ENCODE measurements at places on chromosomes 16 and 17.
A peak's percentile ranks its signal among the peaks of the same experiment; 100 is the strongest.

- no peak for DNase-seq
These were observed 2.5 kb downstream of the CD300C start for GRCh38 chr17:74543406-74543805.

- no peak for DNase-seq
These were observed 1.0 kb upstream of the SDK2 start for GRCh38 chr17:73645050-73645871.

DNA sequence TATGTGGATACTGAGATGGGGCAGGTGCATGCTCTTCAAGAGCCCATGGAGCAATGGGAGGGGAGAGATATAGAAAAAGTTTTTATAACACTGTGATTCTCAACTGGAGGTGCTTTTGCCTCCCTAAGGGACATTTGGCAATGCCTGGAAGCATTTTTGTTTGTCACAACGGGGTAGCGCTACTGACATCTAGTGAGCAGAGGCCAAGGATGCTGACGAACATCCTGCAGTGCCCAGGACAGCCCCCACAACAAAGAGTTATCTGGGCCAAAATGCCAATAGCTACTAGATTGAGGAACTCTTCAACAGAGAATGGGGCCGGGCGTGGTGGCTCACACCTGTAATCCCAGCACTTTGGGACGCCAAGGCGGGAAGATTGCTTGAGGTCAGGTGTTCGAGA lies 67.2 kb upstream of the CLEC3A start:
- DNase-seq = no peak

- no peak for DNase-seq
These were observed 53.3 kb downstream of the HIC1 start for GRCh38 chr17:2108170-2108569.

DNA sequence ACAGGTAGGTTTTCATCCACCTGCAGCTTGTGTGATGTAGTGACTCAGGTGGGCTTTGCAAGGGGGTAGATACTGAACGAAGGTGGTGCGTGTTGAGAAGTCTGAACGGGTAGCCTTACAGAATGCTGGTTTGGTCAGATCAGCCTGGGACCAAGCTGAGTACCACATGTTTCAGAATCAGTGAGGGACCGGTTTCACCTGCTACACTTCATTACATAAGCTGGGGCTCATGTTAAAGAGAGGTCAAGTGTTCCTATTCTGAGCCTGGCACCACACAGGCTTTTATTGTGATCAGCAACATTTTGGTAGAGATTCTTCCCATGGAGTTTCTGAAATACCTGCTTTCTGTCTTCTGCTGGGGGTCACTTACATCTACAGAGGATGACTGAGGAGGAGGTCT lies 207.4 kb upstream of the EEF2KMT start:
- no peak for DNase-seq

- no peak for DNase-seq
These were observed at the start of gene KRT20 for GRCh38 chr17:40884708-40885512. TSS of gene KRT20 (minus strand) at chr17:40885242. CDS start at chr17:40885185, 57 bp downstream.

- DNase-seq = no peak
These were observed 14.0 kb upstream of the CYB5B start for GRCh38 chr16:69410219-69410990.

- peak; percentile 29 for DNase-seq
These were observed 1.0 kb downstream of the FOXJ1 start for GRCh38 chr17:76139801-76140660.

GRCh38 chr16:75861311-75862097 lies 135.2 kb upstream of the CPHXL start:
- DNase-seq = no peak

- DNase-seq = no peak
These were observed 36.0 kb upstream of the SLC47A1 start for GRCh38 chr17:19497624-19498023.

DNA sequence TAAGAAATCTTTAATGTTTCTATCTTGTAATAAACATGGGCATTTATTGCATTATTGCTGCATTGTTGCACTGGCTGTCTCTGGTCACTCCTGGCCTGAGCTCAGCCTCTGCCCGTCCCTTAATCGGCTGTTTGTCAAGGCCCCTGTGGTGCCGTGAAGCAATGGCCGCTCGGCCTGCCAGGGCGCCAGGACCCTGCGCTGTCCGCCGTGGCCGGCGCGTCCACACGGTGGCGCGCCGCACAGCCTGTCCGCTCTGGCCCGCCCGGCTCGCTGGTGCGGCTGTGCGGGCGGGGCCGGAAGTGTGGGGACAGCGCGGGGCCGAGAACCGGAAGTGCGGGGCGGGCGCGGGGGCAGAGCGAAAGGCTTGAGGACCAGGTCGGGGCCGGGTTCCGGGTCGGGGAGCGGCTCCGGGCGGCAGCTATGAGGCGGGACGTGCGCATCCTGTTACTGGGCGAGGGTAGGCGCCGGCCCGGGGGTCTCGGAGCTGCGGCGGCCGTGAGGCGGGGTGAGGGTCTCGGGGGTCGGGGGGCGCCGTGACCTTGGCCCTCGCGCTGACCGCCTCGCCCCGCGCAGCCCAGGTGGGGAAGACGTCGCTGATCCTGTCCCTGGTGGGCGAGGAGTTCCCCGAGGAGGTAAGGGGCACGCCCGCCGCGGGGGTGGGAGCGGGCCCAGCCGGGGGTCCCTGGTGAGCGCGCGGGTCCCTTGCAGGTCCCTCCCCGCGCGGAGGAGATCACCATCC lies at the start of gene RHOT2:
TSS of gene RHOT2 (plus strand) at position 353 of the 739 bp plus-strand sequence. CDS start at position 421, 68 bp downstream.
- DNase-seq = peak; percentile 83

DNA sequence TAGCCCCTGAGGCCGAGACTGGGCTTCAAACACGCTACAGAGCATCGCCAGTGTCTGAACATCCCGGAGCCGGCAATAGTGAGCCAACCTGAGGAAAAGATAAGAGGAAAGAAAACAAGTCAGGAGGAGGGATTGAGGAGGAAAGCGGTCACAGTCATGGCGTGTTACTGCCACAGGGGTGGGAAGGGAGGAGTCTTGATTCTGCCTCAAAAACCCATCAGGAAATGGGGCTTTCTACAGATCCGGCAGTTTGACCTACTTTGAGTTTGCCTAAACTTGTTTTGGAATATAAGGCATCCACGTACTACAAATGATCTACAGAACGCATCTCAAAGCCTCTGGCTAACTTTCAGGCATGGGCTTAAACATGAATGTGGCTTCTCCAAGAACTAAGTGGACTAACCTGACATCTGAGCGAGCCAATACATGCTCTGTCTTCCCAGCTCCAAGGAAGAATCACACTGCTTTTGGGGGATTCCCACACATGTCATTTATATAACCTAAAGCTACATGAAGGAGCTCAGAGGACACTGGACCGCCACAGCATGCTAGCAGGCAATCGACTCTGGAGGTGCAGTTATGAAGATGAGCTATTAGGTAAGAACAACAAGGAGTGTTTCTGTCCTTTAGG lies 96.6 kb downstream of the WDR59 start:
- DNase-seq = no peak

DNA sequence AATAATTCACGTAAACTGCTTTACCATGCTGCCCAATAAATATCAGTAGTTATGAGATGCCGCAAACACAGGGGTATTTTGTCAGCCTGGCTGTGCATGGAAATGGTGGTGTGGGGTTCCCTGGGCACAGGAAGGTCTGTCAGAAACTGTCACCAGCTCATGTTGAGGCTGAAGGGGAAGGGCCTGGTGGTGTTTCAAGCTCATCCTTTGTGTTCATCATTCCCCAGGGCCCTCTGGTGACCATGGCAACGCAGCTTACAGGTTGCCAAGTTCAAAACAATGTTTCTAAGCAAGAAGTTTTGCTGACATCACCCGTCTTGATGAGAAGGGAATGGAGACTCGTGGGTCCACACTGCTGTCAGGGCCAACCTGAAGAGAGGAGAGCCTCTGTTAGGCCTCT lies 348.9 kb upstream of the C16orf82 start:
- DNase-seq = no peak

- no peak for DNase-seq
These were observed 68.9 kb downstream of the KCNJ2 start for GRCh38 chr17:70238228-70238627.

GRCh38 chr16:56478281-56479049 lies 27.1 kb downstream of the OGFOD1 start:
- DNase-seq = no peak

DNA sequence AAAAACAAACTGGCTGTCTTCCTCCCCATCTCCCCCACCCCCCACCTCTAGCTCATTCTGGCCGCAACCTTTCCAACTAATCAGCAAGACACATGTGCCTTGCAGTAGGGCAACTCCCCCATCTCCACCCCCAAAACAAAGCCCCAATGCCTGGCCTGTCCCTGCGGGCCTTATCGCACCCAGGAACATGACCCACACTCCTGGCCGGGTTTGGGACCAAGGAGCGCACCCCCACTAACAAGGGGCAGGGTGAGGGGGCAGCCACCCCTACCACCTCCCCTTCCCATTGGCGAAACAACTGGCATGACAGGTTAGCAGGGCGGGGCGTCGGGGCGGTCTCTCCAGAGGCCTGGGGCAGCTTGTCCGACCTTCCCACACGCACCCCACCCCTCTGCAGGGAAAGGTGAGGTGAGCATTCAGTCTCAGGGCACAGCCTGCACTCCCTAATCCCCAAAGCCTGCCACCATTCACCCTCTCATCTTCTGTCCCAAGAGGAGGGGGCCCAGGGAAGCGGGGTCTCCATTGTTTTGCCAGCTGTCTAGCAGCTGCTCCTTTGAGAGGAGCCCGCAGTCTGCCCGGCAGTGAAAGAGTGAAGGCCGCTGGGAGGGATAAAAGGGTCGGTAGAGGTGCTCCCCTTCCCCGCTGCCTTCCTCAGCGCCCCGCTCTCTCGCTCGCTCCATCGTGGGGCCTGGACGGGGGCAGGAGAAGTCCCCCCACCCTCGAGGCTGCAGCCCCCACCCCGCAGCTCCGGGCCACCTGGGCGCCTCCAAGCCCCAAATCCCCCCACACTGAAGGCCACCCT lies 765 bp downstream of the MYO18A start:
- no peak for DNase-seq

GRCh38 chr16:58035356-58036170 lies 10.0 kb downstream of the MMP15 start:
- no peak for DNase-seq

- peak; percentile 59 for DNase-seq
These were observed 879 bp downstream of the SLFN5 start for GRCh38 chr17:35243561-35244340.

DNA sequence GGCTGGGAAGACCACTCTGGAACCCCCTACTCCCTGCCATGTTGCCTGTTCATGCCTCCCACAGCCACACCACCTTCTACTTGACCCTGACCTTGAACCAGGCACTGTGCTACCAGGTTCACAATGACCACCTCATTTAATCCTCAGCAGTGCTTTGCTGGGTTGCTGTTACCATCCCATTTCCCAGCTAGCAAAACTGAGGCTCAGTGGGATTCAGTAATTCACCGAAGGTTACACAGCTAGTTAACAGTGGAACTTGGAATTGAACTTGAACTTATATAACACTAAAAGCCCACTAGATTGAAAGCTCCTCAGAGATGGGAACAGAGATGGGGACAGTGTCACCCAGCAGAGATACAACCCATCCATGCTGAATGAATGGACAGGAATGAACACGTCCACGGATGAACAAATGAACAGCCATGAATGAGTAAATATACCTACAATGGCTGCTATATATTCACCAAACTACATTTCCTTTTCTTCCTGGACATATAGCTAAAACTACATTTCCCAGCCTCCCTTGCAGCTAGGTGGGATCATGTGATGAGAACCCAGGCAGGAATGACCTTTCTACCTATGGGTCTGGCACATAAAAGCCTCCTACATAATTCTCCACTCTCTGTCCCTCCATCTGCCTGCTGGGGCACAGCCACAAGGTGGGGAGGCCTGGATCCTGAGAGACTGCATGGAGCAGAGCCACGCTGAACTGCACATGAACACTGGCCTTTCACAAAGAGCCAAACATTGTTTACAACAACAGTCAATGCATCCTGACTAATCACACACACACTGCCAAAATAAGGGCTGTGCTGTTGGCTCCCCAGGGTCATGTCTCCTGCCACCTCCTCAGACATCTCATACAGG lies 94.8 kb downstream of the RMI2 start:
- no peak for DNase-seq

DNA sequence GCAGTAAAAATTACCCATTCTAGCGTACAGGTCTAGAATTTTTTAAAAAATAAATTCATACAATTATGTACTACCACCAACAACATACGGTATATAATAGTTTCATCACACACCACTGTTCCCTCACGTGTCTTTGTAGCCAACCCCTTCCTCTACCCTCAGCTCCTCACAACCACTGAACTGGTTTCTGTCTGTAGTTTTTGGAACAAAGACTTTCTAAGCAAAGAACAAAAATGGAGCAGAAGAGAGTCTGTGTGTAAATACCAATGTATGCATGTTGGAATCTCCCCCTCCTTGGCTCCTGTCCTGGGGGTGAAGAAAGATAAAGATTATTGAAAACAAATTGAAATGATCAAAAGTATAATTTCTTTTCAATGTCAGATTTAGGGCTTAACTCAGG lies 31.9 kb upstream of the CCR7 start:
- DNase-seq = no peak

DNA sequence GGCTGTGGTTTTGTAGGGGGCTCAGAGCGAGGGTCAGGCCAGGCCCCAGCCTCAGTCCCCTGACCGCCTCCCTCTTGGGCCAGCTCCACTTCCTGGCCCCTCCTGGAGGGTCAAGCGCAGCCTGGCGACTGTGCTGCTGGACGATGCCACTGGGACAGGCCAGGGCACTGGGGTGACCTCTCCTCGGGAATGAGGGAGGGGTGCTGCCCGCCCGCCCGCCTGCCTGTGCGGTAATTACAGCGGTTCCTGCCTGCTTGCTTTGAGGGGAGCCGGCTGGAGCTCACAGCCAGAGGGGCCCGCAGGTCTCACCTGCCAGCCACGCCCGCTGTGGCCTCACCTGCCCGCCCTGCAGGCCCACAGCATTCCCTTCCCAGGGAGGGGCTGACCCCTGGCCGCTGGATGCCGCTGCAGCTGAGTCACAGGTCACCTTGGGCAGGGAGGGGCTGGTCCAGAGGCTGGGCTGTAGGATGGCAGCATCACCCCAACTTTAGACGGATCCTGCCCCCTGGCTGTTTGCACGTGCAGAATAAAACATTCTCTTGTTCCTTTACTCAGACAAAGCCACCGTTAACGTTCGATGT lies 76.7 kb upstream of the CBX4 start:
- no peak for DNase-seq

All from T-helper 2 cell (primary cell).